ENCODE measurements at places on chromosomes 6 and 20.

DNA sequence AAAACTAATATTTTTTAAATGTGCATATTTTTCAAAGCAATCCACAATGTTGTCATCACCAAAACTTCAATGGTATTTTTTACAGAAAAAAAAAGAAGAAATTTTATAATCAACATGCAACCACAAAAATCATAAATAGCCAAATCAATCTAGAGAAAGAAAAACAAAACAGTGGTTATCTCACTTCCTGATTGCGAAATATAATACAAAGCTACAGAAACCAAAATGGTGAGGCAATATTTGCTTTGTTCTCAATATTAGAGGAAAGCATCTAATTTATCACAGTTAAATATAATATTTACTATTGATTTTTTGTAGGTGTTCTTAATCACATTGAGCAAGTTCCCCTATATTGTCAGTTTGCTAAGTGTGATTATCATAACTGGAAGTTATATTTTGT, 720.7 kb upstream of the ADGRB3 start:
- DNase-seq = no peak

GRCh38 chr20:25057234-25058050, 497 bp downstream of the ACSS1 start:
- peak; percentile 47 for DNase-seq

- DNase-seq = no peak
Observed at GRCh38 chr6:73116330-73116729, 109.0 kb downstream of the KHDC1L start.

GRCh38 chr20:32779500-32780211, 17.5 kb downstream of the DNMT3B start:
- no peak for DNase-seq

DNA sequence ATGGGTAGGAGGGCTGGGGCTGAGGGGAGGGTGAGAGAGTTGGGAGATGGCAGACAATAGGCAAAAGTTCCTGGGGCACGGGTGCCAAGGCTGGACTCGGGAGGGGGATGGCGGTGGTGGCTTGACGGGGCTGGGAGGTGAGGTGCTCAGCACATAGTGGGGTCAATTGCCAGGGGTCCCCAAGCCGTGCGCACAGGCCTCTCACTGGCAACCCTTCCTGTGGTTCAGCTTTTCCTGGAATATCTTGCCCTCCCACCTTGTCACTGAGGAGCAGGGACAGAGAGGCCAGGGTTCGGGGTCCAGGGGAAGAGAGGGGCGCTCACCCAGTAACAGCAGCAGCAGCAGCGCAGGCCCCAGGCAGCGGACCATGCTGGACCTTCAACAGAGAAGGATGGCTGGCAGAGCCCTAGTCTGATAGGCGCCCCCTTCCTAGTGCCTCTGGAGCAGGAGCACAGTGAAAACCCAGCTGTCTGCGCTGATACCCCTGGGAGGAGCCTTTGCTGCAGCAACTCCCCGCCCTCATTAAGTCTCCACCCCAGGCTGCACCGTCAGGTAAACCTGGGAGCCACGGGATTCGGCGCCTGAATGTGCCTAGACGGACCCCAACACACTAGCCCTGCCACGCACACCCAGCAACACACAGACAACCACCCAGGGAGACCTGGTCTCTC, at the start of gene GFRA4:
Gene GFRA4 (minus strand): TSS at position 369 of the 671 bp plus-strand sequence. CDS start 0 bp downstream, at position 369.
- no peak for DNase-seq

DNA sequence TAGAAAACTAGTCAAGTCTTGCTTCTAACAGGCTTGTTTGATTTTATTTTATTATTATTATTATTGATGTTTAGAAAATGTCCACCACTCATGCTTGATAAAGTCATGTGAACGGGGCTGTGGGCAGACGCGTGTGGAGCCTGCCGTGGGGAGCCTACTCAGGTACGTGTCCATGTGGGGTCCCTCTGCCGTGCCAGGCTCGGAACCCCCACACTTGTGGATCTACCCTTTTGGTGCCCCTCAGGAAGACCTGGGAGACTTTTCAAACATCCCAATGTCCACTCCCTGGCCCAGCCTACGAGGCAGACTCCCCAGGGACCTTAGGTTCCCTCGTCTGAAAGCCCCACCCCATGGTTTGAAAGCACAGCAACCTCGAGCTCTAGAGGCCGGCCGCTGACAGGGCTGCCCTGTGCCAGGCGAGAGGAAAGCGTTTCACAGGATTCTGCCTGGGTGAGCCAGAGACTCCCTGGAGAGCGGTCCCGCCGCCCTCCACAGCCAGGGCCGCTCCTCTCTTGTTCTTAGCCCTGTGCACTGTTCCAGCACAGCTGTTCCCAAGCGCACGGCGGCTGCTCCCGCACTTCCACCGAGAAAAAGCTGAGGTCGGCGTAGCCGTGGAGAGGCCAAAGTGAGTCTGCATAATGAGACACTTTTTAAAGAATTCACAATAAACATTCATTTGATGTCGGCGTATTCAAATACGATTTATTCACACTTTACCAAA, 249.7 kb downstream of the TTLL2 start:
- no peak for DNase-seq

DNA sequence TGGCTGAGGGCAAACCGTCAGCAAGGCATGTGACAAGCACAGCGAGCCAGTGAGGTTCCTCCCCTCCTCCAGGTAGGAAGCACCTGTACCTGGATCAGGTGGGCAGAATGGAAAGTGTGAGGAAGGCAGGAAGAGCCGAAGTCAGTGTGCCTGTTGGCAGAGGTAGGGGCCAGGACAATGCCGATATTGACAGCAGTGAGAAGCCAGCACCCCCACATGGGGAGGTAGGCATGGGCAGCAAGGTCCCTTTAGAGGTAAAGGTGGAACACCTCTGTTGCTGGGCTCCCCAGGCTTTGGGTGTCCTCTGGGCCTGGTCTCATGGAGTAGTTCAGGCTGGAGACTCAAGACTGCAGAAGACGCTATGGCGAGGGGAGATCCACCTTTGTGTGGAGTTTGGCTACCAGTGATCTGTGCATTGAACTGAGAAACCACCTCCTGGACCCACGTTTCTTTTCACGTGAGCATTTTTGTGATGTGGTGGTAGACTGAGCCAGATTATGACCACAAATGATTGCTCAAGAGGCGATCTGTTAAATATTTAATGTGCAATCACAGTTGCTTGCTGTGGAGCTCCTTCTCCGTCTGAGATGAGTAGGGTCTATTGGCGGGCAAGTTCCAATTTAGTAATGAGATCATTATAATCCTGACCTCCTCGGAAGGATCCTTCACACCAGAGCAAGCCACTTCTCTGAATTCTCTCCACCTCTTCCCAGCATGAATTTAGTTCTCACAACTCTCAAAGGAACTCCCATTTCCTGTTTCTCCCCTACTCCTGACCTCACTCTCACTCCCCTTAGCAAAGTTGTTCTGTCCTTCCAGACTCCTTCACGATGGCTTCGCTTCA, 174.8 kb downstream of the CDH26 start:
- no peak for DNase-seq

GRCh38 chr6:112362812-112363570, 15.9 kb downstream of the RFPL4B start:
- no peak for DNase-seq

DNA sequence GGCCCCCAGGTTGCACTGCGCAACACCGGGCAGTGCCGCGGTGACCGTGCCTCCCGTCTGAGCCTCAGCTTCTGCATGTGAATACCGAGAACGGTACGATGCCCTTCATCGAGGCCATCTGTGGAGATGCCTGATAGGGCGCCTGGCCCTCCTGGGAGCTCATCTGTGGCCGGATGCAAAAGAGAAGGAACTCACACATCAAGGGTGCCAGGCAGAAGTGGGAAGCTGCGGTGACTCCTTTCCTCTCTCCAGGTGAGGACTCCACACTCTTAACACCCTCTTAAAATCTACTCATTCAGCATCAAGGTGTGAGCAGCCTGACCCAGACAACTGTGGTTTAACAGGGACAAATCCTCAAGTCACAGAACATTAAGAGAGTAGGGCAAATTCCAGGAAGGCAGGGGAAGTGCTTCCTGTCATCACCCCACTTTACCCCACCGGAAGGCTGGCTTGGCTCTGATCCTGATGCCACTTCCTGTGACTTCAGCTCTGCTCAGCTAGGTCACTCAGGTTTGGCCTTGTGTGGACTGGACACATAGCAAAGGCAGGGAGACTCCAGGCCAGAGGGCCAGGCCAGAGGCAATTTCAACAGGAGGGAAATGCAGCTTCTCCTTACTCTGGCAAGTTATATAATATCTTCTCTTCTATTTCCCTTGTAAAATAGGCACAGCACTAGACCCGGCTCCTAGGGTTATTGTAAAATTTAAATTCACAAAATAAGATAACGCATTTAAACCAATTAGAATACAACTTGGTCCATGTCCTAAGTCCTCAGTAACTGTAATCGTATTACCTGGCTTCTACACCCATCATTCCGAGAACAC, 69.4 kb downstream of the CPNE5 start:
- DNase-seq = peak; percentile 83

- no peak for DNase-seq
Observed at GRCh38 chr6:28648878-28649375, 123.2 kb downstream of the GPX5 start.

- DNase-seq = peak; percentile 79
Observed at GRCh38 chr6:16305246-16305725, 66.9 kb downstream of the GMPR start.

- DNase-seq = no peak
Observed at GRCh38 chr20:11111191-11111590, 437.4 kb upstream of the JAG1 start.

DNA sequence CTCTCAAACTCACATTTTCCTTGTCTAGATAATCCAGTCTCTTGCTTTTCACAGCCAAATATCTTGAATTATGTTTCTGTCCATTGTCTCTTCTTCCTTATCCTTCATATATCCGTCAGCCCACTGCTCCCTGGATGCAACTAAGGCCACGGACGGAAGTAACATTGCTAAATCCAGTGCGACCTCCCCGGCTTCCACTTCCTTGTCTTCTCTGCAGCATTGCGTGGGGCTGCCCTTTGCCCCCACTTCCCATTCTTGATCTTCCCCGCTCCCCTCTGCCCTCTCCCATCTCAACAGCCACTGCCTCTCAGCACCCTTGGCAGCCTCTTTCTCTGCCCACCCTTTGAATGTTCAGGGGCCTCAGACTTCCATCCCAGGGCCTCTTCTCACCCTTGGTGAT, 190.4 kb upstream of the UST start:
- peak; percentile 19 for DNase-seq

- no peak for DNase-seq
Observed at GRCh38 chr20:20454850-20455627, 87.1 kb downstream of the INSM1 start.

DNA sequence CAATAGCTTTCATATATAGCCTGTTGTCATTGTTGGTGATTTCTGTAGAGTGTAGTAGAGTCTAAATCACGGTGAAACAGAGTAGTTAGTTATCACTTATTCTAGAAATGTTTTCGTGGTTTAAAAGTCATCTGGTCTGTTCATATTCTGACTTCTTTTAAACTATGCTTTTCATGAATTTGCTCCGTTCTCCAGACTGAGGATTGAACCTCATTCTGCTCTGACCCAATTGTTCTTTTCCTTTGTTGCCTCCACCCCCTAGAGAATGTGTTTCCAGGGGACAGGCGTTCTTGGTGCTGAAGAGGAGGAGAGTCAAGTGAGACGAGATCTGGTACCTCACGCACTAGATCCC, 748 bp upstream of the ZNF292 start:
- DNase-seq = no peak

DNA sequence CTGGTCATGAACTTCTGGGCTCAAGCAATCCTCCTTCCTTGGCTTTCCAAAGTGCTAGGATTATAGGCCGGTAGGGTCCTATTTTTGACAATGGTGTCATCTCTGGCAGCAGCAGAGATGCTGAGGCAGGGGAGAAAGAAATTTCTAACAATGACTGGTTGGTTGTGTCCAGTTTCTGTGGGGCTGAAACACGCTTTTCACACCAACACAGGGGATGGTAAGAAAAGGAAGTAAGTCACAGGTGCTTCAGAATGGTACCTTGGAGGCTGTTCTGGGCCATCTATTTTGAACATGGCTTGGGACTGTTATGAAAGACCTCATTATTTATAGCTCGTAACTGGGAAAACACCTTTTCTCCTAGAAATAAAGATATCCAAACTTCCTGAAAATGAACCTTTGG, 72.6 kb downstream of the GJA10 start:
- DNase-seq = no peak

DNA sequence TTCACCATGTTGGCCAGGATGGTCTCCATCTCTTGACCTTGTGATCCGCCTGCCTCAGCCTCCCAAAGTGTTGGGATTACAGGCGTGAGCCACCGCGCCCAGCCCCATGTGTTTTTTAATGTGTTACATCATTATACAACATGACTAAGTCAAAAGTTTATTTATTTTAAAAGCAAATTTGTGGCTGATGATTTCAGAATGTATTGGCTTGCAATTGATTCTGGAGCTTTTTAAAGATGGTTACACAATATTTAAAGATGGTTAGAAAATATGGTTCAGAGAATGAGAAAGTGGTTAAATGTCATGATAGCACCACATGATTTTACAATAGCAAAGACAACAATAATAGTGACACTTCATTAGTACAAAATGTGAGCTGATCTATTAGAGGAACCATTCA, 80.5 kb downstream of the SASH1 start:
- DNase-seq = no peak

DNA sequence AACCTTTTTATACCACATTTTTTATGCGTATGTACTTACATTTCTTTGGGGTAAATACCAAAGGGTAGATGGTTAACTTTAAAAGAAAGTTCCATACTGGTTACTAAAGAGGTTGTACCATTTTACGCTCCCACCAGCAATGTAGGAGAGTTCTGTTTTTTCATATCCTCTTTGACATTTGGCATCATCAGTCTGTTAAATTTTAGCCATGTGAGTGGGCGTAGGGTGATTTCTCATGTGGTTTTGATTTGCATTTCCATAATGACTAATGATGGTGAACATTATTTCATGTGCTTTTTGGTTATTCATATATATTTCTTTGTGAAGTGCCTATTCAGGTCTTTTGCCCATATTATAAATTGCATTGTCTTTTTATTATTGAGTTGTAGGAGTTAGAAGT, 194.2 kb downstream of the PRL start:
- no peak for DNase-seq

- no peak for DNase-seq
Observed at GRCh38 chr6:93412452-93412851, 6.9 kb downstream of the EPHA7 start.

DNA sequence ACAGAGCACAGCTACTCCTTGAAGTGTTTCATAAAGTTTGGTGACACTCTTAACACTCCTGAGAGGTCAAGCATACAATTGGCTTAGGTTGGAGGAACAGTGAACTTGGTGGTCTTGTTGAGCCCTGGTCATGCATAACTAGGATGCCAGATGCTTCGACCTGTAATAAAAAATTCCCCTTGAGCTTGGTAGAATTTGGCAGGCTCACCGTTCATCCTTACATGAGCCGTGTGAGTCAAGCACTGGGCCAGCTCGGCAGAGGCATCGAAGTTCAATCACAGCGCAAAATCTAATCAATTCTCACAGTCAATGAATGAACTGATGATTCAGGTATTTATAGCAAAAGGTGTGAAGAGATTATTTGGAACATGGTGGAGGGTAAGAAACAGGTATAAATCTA, 33.7 kb downstream of the CYP24A1 start:
- DNase-seq = no peak

- DNase-seq = no peak
Observed at GRCh38 chr6:117908246-117909068, 1.4 kb downstream of the SLC35F1 start.

- DNase-seq = no peak
Observed at GRCh38 chr6:109793792-109794191, 102.7 kb downstream of the FIG4 start.
